Ascending aorta (tissue), 2 donors: ENCODE measurements at places on chromosomes 5 and 9.

- peak; percentile 3 for DNase-seq
Measured at GRCh38 chr9:135525241-135526088, 4.2 kb downstream of the LCN1 start.

GRCh38 chr5:98599016-98599415, 174.4 kb upstream of the RGMB start:
- no peak for DNase-seq

GRCh38 chr5:64437496-64437895, 68.3 kb upstream of the RGS7BP start:
- DNase-seq, result no peak

DNA sequence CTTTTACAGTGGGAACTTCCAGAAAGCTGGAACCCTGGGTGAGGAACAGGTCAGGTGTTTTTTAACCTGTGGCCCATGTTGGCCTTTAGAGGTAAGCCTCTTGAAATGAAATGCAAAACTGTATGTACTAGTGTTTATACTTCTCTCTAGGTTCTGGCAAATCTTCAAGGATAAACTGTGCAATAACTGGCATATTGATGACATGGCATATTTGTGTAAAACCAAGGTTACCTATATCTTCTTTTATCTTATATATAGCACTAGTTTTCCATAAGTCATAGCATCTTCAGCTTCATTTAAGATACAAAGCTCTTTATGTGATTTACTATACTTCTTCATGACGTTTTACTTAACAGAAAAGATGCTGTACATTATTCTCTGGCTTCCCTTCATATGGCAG, 7.4 kb upstream of the IARS1 start:
- no peak for DNase-seq

GRCh38 chr9:35453786-35454185, 36.1 kb upstream of the RUSC2 start:
- no peak for DNase-seq

DNA sequence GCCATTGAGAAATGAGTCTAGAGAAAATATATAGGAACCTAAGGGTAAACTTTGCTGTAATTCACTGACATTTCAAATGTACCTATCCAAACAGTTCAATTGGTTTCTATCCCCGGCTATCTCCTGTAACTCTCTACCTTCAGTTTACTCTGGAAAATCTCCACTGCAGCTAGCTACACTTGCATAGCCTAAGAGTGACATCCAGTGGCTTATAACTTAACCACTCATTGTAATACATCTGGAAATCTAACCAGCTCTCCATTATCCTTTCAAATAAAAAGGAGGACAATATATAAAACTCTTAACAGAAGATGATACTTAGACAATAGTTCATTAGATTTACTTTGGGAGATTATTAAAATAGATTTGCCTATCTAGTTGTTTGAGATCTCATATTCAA, 35.3 kb upstream of the SPDL1 start:
- DNase-seq, result no peak

DNA sequence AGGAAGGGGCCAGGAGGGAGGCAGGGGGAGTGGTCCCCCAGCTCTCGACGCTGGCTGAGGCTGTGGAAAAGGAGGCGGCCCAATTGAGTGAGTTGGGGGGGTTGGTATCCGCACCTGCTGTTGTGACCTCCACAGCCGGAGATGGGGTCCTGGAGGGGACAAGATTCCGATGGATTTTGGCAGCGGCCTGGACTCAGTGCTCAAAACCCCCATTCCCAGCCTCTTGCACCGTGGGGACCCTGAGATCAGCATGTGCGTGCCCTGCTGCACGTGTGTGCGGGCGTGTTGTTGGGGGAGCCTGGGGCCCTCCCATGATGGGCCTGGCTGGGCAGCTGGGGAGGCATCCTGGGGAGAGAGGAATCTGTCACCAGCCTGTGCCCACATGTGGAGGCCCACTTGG, 15.0 kb downstream of the CNTFR start:
- DNase-seq, result no peak

GRCh38 chr9:4263591-4263990, 36.3 kb downstream of the GLIS3 start:
- DNase-seq, result no peak
